ENCODE measurements at places on chromosomes 6 and 20. TPM values are rescaled to one million over a fixed set of nuclear protein-coding genes. Genes with fewer than 3 reads are reported as not detected.

The ADGB gene
- not detected for total RNA-seq

The GHRH gene
- total RNA-seq: not detected

The SLC22A3 gene
- 1.2 TPM for total RNA-seq

The MCCD1 gene
- total RNA-seq: not detected

The RIPOR3 gene
- 19.2 TPM for total RNA-seq

The JPH2 gene
- 4.2 TPM for total RNA-seq

The PDYN gene
- total RNA-seq: not detected

The FERMT1 gene
- total RNA-seq: 24.7 TPM

The OR2H1 gene
- total RNA-seq: not detected

The POPDC3 gene
- total RNA-seq: 10.1 TPM

The BHLHE23 gene
- total RNA-seq: not detected

The PBOV1 gene
- total RNA-seq: not detected

The IL20RA gene
- total RNA-seq: 2.1 TPM

DNA sequence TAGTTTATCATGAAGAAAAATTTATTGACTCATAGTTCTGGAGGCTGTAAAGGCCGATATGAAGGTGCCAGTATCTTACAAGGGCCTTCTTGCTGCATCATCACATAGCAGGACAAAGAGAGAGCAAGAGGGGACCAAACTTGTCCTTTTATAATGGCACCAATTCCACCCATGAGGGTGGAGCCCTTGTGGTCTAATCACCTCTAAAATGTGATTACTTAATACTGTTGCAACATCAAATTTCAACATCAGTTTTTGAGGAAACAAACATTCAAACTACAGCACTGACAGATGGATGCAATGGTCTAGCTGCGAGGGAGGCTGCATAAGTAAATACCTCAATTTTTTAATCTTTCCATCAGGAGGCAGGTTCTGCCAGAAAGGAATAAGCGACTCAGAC, 76.7 kb upstream of the LAMA2 start:
- no peak for DNase-seq

- DNase-seq: no peak
These were observed 116.2 kb downstream of the PFDN4 start for GRCh38 chr20:54324041-54324440.

DNA sequence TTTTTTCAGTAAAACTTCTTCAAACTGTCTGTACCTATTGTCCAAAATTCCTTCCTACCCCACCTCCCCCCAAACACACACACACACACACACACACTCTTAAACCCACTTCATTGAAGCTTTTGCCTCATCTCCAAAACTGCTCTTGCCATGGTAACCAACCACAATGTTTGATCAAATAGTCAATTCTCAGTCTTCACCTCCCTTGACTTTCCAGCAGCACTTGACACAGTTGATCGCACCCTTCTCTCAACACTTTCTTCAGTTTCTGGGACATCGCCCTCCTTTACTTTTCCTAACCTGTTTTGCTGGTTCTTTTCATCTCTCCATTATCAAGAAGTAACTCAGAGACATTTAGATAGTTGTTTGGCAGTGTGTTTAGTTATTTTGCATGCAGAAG, 71.5 kb upstream of the COL21A1 start:
- no peak for DNase-seq

DNA sequence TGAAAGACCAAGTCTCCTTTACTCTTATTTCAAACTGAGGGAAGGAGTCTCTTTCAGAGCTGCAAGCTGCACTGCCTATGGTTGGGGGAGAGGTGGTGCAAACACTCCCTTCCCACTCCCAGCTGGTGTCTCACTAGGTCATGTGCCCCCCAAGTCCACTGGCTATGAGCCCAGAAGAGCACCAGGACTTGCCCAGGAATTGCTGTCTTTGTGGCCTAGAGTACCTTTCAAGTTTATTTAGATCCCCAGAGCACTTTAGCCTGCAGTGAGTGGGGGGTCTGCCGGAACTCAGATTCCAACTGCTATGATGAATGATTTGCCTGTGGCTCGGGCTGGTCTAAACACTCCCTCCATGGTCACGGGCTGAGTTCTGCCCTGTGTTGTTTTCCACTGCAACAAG, 192.6 kb upstream of the CITED2 start:
- DNase-seq: no peak

- no peak for DNase-seq
These were observed 3.3 kb downstream of the SPEF1 start for GRCh38 chr20:3777716-3778629.

DNA sequence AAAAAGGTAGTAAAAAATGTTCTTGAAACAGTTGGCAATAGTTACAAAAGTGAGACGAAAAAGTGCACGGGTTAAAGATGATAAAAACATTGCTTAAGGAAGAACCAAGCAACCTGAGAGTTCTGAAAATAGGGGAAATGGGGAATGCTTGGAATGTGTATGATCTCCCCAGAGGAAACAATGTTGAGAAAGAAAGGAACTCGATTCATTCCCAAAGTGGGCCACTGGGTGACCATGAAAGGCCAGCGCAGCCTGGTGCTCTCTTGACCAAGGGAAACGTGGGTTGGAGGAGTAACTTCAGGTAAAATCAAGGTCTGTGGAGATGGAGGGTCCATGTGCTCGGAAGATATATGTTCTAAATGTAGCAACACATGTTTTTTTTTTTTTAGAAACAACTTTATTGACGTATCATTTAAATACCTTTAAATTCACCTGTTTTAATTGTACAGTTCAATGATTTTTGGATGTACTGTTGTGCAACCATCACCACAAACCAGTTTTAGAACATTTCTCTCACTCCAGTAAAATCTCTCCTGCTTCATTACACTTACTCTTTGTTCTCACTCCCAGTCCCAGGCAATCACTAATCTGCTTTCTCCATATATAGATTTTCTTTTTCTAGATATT, 34.5 kb upstream of the CEP85L start:
- no peak for DNase-seq

DNA sequence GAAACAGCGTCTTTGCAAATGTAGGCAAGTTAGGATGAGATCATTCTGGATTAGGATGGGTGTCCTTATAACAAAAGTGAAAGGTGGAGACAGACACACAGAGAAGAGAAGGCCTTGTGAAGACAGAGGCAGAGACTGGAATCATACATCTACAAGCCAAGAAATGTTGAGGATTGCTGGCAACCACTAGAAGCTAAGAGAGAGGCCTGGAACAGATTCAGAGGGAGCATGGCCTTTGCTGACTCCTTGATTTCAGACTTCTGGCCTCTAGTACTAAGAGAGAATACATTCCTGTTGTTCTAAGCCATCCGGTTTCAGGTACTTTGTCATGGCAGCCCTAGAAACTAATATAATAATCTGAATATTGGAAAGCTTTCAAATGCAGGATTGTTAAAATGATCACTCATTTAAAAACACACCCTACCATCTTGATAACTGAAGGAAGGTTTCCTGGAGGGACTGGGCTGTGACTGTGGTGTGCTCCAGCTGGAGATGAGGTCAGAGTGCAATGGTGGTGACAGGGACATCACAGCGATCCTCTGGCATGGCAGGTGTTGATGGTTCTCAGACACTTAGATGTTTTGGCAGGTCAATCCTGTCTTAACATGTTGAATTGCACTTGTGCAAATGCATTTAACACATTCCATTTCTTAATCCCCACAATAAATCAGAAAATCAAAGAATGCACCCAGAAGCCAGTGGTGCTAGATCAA, 25.1 kb downstream of the CD83 start:
- no peak for DNase-seq

DNA sequence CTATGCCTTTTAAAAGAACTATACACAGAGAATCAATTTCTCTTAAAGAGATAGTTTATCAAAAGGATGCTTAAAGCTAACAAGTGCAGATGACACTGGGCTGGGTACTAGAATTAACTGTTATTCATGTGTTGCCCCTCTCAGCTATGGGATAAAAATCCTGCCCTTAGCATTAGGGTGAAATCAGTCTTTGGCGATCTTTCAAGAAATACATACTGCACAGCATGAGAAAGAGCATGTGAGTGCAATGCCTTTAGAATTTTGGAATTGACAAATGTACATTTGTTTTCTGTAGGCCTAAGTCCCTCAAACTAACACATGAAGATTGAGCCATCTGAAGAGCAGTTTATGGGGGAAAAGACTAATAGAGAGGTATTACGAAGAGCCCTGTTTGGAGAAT, 115.4 kb downstream of the ZFP64 start:
- no peak for DNase-seq

DNA sequence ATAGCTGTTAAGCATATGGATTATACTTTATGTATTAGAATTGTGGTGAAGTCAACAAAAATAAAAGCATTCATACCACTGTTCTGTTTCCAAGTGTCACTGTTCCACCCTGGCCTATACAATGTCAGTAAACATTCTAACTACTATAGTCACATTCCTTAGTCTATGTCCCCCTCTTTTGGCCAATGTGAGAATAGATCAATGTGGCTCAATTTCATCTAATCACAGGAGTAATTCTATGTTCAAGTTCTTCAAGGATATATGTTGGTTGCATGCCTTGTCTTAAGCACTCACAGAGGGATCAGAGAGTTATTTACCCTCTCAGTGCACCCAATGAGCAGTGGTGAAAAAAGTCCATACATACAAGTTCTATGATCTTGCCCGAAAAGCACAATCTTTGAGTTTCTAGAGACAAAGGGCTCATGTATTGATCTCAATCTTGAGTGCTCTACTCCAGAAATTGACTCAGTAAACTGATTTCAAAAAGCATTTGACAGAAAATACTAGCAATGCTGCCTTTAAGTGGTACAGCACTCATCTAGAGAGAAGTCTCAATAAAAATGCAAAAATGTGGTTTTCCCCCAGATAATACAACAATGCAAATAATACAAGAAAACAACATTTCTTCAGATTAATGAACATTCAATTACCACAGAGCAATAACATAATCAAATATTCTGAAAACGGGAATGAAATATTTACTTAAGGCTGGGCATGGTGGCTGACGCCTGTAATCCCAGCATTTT, 16.5 kb downstream of the SMLR1 start:
- DNase-seq: no peak

DNA sequence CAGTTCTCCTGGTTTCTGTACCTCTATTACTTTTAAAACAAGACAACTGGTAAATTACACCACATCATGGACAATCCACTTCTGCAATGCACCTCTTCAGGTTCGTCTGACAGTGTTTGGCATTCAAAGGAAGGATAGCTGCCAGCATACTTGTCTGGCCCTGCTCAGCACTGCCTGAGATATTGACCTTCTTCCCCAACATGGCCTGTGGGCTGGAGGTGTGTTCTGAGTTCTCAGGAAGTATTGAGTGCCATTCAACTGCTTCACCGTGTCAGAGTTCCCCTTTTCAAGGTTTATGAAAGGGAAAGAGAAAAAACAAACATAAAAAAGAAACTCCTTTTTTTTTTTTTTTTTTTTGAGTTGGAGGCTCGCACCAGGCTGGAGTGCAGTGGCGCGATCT, 267.9 kb upstream of the SASH1 start:
- no peak for DNase-seq

DNA sequence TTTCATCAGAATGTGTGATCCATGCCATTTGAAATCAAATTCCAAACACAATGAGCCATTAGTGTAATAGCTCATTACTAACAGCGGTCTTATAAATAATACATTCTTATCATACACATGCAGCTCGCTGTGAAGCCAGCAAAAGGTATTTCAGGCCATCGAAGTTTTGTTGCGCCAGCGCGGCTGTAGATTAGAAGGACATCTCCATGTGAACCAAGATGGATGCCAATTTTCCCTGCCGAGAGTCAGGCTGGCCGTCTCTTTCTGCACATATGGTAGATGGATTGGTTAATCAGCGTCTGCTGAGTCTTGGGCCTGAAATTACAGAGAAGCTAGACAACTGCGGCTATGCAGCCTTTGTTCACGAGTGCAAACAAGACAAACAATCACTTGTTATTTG, 44.1 kb downstream of the CFAP61 start:
- no peak for DNase-seq

- no peak for DNase-seq
These were observed 24.2 kb downstream of the ISM1 start for GRCh38 chr20:13245250-13245723.

- DNase-seq: no peak
These were observed 437.0 kb downstream of the BTBD3 start for GRCh38 chr20:12354725-12355124.

DNA sequence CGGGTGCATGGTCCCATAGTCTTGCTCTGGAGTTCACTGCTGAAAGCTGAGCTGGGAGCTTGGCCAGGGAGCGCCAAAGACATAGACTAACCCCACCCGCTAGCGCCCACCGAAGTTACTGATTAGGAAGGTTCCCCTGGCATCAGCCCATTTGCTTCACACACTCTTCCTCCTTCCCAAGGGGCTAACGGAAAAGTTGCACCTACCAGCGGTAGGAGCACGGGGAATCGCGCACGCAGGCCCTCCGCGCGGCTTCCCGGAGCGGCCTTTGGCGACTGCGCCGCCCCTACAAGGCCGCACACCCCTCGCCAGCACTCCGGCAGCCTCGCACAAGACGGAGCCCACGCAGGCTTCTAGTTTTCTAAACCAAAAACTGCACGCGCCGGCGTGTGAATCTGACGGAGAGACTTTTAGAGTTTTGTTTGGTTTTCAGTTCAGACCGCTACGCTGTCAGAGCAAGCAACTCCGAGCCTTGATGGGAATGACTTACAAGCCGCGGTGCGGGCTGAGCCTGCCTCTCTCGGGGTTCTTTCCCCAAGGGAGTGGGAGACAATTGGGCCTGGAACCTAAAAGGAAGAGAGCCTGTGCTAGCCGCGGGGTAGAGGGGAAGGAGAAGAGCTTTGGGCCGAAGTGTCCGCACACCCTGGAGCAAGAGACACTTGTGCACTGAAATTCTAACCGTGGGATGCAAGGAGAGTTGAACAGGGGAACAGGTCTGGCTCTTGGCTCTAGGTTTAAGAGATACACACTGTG, 891 bp upstream of the POU3F2 start:
- peak; percentile 58 for DNase-seq

DNA sequence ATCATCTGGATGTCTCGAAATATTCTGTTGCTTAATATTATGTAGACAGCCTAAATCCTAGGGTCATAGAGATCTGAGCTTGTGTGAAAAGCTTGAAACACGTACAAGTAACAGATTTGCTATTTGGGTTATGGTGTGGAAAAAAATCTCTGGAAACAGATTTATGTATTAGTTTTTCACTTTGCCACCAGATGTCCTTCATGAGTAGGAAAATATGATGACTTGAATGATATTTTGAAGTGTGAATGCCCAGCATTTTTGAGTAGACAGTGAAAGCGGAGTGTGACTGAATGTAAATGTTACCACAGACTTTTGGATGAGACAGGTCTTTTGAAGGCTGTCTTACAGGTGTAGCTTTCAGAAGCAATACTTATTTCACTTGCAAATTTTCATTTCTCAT, 4.2 kb upstream of the BMP6 start:
- no peak for DNase-seq

DNA sequence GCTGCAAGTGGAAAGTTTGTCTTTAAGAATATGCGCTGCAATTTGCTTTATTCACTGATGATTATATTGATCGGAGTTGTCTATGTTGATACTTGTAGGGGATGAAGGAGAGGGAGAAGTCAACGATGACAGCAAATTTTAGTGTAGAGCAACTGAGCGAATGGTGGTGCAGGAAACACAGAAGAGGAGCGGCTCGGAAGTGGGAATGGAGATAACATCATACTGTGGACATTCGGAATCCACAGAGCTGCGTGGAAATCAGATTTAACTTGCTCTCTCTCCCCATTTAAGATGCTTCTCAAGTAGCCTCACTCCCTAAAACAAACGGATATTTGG, 722 bp upstream of the TMEM14B start:
- DNase-seq: no peak

All from mesothelial cell of epicardium (in vitro differentiated cells).